NCI-H82 (cell line): ENCODE measurements at places on chromosomes 16 and 17.

DNA sequence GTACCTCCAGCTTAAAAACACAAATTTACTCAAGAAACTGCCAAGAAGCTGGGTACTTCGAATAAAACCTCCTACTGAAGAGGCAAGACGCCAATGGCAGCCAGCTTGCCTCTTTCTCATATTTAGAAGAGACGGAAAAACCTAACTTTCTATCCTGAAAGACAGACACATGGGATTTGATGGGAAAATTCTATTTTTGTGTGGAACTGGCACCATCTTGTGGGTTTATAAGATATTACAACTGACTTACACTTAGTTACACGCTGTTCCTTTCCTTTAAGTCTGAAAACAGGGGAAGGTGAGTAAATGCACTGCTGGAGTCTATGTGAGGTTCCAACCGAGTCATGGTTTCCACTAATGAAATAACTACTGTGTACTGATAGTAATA, 10.3 kb downstream of the ZNF18 start:
- DNase-seq: peak; percentile 69

DNA sequence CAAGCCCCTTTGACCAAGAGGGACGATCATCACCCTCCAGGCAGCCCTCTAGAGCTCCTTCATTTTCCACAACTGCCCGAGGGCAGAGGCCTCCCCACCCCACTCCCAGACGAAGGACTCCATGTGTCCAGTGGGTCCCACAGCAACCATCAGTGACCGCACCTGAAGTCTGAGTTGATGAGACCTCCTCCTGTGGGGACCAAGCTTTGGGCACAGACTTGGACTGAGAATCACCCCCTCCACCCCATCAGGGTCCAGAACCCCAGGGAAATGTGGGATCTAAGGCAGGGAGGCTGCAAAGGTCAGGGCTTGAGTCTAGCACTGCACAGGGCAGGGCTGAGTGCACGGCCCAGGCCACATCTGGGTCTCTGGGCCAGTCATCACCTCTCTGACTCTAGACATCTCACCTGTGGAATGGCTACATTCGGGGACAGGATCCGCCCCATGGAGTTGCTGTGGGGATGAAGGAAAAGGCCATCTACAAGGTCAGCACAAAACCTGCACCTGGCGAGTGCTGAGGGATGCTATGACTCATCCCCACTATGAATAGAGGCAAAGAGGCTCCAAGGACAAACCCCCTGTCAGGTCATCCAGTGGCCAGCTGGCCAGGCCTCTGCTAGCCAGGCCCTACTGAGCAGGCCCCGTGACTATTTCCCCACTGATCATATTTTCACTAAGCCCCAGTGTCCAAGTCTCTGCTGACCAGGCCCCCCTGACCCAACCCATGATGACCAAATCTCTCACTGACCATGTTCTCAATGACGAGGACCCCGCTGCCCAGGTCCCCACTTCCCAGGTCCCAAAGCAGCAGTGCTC, 38.4 kb downstream of the TNFRSF13B start:
- DNase-seq: no peak

GRCh38 chr17:40528692-40529417, 27.4 kb upstream of the TNS4 start:
- DNase-seq: peak; percentile 72

DNA sequence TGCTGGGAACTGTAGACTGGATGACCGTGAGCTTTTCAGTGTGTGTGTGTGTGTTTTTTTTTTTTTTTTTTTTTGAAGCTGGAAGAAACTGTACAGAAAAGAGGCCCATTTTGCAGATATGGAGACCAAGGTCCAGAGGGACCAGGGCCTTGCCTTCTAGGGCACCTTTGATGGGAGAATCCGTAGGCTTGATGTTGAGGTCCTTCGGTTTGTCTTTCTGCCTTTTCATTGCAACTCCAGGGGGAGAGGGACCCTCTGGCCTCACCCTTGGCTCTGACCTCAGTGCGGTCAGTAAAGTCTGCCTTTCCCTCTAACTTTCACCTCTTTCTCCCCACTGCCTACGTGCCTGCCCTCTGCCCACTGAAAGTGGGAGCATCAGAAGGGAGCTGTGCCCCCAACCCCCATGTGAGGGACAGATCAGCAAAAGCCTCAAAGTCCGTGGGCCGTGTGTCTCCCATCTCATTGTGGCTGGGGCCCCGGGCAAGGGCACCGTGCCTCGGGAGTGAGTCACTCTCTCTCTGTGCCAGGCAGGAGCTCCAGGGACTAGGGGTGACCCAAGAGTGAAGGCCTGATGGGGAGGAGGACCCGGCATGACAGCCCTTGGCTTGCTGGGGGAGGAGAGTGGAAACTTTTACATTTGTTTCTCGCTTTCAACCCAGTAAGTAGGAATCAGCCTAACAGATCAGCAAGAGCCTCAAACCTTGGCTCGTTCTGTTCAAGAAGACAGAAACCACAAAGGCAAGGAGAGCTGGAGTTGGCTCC, 123.6 kb downstream of the CMIP start:
- no peak for DNase-seq

- DNase-seq: peak; percentile 99
These were observed 80.7 kb downstream of the HS3ST3B1 start for GRCh38 chr17:14381606-14382005.

DNA sequence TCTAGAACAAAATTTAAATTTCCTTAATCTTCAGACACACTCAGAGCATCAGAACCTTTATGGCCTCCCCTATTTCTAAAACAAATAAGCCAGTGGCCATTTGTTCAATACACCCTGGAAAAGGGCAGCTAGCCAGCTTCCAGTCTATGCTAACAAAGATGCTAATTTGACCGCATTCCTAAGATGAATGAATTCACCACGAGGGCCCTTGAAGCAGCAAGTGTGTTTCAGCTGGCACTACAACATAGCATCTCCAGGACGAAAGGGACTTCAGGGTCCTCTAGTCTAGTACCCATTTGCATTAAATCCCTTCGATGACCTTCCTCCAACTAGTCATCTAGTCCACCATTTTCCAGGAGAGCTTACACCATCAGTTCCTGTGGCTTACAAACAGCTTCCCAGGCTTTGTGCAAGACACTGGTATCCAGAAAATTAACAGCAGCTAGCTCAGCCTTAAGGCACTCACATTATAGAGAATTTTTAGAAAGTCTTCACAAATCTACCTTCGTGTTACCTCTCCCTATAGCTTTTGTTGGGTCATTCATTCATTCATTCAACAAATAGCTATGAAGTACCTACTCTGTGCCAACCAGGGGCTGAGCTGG, 10.9 kb downstream of the KRT37 start:
- no peak for DNase-seq

- DNase-seq: peak; percentile 79
These were observed 55.1 kb downstream of the RPTOR start for GRCh38 chr17:80599546-80600305.

DNA sequence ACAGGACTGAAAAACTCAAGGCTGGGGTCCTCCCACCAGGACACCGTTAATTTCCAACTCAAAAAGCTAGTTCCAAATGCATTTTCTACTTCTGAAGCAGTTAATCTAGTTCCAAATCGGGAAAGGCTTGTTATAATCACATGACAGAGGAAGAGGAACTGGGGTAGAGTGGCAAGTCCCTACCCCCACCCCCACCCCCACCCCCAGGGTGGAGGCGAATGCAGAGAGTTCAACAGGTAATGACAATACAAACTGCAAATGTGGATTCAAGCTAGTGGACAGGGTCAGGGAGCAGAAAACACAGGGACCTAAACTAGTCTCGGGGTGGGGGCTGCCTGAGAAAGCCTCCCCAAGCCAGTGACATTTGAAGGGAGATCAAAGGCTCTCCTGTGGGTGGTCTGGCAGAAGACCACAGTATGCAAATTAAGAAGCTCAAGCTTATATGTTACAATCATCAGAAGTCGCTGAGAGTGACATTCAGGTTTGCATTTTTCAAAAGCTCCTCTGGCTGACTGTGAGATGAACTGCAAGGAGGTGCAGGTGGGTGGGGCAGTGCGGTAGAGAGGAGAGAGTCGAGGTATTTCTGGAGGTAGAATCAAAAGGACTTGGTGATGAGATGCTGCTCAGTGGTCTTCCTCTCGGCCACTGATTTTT, 56.4 kb upstream of the SLC25A19 start:
- DNase-seq: no peak

DNA sequence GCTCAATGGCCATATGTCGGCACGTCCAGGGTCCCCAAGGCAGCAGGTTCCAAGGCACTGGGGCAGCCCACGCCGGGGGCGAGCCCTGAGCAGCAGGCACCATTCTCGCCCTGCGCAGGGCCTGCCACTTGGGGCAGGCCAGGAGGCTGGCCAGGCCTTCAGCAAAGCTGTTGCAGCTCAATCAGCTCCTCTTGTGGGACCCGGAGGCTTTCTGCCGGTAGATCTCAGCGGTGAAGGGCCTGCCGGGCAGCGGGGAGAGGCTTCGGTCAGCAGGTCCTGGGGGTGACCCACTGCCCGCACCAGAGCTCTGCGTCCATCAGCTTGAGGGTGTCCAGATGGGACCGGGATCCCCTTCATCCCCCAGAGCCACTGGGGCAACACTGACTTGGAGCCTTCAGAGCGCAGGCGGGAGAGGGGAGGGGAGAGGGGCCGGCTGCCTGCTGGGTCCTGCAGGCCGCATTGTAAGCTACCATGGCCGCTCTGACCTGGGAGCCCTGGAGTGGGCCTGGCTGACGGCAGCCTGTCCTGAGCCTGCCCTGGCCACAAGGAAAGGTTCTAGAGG, 9.5 kb upstream of the RASD1 start:
- no peak for DNase-seq

- no peak for DNase-seq
These were observed 15.8 kb downstream of the ANKFY1 start for GRCh38 chr17:4247971-4248388.

DNA sequence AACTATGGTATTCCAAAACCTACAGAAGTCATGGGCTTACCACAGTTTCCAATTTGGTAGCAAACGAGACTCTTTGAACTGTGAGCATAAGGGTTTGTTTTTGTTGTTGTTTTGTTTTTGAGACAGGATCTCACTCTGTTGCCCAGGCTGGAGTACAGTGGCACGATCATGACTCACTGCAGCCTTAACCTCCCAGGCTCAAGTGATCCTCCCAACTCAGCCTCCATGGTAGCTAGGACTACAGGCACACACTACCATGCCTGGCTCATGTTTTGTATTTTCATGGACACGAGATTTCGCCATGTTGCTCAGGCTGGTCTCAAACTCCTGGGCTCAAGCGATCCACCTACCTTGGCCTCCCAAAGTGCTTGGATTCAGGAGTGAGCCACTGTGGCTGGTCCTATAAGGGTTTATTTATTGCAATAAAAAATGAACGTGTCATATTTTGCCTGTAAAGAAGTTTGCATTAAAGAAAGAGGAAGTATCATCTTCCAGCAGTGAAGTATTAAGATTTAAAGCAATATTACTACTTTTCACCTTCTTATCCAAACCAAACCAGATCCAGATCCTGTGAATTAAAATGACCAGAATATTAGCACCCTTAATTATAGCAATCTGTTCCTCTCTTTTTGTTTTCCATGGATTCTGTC, 37.2 kb downstream of the KCNJ2 start:
- DNase-seq: no peak

- DNase-seq: peak; percentile 51
These were observed at the start of gene TAC4 for GRCh38 chr17:49848019-49848473. Gene TAC4 (minus strand): TSS chr17:49848069. CDS start chr17:49848017, 52 bp downstream.

DNA sequence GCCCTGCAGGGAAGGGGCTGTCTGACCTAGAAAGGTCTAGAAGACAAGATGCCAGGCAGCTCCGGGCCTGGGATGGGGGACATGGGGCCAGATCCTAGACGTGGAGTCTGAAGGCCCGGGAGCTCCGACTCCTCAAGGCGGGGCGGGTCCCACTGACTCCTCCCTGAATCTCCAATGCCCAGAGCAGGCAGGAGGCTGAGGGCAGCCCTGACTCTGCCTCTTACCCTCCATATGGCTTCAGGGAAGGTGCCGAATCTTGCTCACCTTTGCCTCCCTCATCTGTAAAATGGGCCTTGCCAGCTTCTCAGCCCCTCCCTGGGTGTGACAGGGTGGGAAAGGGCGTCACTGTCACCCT, 14.8 kb downstream of the VASN start:
- DNase-seq: no peak

DNA sequence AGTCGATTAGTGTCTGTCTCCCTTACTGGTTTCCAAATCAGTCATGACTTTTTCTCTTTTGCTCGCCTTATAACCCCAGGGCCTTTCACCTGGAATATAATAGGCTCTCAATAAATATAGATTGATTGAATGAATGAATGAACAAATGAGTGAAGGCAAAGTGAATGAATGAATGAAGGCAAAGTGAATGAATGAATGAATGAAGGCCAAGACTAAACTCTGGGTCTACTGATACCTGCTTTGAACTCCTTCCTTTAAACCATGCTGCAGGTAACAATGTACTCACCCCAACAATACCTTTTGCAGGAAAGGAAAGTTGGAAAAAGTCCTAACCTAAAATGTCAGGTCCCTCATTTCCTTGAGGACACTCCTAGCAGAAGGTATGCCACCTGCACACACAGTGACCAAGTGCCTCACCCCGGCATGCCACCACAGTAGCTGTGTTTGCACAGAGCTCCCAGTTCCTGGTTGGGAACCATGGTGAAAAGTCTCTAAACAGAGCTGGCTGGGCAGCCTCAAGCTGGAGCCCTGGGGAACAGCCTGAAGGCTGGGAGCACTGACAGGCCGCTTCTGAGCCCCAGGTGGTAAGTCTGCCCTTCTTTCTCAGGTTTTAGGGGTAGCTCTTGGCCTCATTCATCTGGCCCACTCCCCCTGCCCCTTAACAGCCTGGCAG, 42.7 kb upstream of the ANKFN1 start:
- peak; percentile 35 for DNase-seq

GRCh38 chr16:79451196-79451816, 149.2 kb downstream of the MAF start:
- no peak for DNase-seq

- DNase-seq: no peak
These were observed 20.7 kb downstream of the TOX3 start for GRCh38 chr16:52526116-52526828.

DNA sequence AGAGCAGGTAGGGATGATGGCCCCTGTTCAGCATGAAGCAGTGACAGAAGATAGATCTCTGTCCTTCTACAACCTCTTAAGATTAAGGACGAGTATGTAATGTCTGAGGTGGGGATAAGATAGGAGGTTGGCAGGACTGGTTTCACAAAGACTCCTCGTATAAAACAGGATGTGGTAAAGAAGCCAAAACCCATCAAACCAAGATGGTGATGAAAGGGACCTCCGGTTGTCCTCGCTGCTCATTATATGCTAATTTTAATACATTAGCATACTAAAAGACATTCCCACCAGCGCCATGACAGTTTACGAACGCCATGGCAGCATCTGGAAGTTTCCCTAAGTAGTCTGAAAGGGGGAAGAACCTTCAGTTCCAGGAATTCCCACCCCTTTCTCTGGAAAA, 27.3 kb downstream of the MIS12 start:
- no peak for DNase-seq

DNA sequence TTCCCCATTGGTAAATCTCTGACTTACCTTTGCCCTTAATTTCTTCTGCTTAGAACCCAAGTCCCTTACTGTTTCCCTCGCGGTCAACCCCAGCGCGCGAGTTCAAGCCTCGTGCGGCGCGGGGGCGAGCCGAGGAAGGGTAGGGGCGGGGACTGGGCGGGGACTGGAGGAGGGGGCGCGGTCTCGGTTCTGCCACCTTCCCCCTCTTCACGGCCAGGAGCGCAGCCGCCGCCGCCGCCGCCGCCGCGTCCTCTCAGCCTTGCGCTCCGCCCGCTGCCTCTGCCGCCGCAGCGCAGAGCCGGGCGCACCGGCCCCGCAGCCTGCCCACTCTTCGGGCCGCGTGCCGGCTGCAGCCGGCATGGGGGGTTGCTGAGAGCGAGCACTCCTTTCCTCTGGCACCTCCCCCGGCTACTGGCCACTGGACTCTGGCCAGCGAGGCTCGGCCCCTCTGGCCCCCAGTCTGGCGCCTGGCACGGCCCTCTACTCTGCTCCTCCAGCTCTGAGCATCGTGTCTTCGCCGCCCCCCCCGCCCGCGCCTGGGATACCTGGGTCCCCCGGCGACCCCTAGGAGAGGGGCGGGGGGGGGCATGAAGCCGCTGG, at the start of gene RAPGEFL1:
Gene RAPGEFL1, plus strand, starts transcription at position 196 of the 600 bp plus-strand sequence. Its CDS starts 392 bp downstream, at position 588.
- DNase-seq: peak; percentile 89
